Stimulated activated CD4-positive, alpha-beta T cell treated with anti-CD3 and anti-CD28 coated beads, Interleukin-1b, Interleukin-23, amount 100 ng/mL, for 1 hour (primary cell): ENCODE measurements at places on chromosomes 4 and X.

DNA sequence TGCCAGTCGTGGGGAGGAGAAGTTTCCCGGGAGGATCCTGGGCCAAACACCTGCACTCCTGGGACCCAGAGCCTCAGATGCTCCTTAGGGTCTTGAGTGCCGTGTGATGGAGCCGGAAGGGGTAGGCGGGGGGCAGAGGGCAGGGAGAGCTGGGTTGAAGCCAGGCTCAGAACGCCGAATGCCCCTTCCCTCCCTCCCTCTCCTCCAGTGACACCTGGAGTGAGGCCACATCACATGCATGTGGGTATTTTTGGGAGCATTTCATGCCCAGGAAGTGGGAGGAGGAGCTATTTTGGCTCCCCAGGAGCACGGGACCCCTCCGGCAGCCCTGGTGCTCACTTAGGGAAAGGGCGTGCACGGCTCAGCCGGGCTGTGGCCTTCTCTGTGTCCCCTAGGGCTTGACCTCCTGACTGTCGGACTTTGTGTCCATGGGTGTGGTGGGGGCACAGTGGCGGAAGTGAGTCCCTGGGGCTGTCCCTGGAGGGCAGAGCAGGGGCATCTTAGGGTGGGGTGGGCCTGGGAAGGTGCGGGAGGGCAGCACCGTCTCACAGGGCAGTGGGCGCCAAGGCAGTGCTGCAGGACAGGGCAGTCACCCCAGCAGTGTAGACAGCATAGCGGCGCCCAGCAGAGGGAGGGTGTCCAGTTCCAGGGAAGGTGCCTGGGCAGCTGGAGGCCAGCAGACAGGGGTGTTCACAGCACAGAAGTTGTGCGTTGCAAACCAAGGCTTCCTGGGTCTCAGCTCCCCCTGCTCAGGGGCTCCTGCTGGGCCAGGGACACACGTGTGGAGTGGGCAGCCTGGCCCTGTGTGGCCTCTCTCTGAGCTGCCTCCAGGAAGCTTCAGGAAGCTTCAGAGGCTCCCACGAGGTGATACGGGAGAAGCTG lies 4.9 kb upstream of the CPLX1 start:
- DNase-seq = no peak

DNA sequence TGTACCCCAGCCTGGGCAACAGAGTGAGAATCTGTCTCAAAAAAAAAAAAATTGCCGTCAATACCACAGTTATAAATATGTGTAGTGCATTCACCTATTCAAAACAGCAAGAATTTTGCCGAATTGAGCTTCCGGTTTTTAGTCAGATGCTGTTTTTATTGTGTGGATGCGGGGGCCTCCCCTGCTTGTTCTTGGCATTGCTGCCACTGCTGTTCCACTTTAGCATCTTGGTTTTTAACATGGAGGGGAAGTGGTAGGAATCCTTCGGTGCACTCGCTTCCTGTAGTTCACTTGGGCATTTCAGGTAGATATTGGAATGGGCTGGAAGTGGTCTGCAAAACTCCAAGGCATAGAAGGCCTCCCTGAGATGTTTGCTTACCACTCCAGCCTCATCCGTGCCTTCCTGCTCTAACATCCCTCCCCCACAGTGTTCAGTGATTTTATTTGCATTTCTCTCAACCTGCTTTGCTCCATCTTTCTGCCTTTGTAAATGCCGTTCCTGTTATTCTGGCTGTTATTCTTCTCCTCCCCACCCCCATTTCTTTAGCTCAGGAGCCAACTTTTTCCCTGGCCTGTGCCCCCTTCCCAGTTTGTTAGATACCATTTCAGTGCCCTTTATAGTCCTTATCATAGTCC lies 25.5 kb downstream of the MOB1B start:
- no peak for DNase-seq

DNA sequence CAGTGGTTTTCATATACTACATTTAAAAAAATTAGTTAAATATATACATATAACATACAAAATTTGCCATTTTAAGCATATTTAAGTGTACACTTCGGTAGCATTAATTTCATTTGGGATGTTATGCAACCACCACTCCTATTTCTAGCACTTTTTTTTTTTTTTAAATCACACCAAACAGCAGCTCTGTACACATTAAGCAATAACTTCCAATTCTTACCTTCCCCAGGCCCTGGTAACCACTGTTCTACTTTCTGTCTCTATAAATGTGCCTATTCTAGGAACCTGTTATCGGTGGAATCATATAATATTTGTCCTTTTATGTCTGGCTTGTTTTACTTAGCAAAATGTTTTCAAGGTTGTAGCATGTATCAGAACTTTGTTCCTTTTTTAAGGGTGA lies 39.1 kb downstream of the TMEM164 start:
- DNase-seq = no peak

DNA sequence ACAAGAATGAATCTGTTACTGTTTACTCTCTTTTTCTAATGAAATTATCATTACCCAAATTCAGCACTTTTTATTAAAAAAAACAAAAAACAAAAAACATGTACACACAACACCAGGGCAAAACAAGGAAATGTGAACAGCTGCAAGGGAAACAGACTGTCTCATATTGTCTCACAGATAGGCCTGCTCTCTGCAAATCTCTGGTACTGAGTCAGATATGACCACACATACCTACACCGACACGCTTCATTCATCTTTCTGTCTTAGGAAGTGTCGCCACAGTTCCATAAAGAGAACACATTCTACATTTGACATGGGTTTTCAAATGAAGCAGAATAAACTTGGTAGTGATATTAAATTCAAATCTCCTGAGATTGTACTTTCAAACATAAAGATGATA lies 92.2 kb upstream of the GPR34 start:
- no peak for DNase-seq

DNA sequence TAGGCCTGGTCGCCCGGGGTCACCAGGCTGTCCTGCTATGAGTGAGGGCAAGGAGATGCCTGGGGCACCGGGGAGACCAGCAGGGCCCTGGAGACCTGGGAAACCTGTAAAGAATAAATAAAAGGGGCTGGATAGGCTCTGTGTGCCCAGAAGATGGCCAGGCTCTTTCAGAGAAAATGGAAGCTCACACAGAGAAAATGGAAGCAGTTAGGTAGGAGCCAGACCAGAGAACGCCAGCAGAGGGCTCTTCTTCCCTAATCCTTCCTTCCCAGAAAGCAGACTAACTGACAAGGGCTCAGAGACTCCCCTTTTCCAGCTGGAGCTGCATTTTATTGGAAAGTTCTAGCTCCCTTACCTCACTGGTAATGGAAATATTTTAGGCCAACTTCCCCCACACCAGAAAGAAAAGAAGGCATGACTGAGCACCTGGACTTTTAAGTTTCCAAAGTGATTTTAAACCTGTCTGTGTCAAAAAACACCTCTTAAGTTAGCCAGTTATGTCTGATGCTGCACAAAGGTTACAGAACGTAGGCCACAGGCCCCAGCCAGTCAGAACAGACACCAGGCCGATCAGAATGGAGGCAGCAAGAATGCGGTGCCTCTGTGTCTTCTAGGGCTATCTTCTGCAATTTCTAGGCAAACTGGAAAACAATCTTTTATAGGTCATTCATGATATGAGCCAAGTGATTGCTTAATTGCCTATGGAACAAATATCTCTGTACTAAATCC lies 74.0 kb downstream of the ATG4A start:
- DNase-seq = no peak

DNA sequence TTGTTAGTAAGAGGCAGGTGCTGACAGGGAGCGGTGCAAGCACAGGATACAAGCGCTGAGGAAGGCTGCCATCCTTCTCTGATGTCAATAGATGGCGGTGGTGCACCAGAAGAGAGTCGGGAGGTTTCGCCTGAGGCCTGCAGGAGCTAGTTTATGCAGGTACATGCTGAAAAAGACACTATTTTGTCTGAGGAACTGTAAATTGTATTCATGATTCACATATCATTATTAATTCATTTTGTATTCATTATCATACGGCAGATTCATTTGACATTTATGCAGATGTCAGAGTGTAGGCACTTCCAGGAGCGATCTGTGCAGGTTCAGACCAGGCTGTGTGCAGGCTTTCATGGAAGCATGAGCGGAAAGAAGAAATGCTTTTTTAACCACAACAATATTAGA lies 824.0 kb downstream of the STIM2 start:
- no peak for DNase-seq

DNA sequence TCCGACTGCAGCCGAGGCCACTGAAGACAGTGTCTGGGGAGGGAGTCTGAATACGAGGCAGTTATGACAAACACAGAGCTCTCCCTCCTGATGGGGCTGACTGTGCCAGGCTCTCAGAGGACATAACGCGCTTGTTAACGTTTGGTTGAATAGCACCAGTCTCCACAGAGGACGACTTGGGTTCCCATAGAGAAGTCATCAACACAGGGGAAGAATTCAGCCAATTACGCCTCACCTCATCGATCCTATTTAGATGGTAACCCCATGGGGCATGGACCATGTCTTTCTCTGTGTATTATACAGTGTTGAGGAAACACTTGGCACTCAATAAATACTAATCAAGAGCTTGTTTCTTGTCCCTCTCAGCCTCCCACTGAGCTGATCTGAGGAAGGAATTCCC lies 642.6 kb upstream of the LCORL start:
- DNase-seq = no peak

GRCh38 chrX:7147413-7147977 lies at the start of gene STS:
STS (plus strand) TSS chrX:7147712; CDS start chrX:7253200, 105,488 bp downstream.
- DNase-seq = no peak

- no peak for DNase-seq
Observed at GRCh38 chr4:176383273-176384077, 63.7 kb downstream of the SPCS3 start.

DNA sequence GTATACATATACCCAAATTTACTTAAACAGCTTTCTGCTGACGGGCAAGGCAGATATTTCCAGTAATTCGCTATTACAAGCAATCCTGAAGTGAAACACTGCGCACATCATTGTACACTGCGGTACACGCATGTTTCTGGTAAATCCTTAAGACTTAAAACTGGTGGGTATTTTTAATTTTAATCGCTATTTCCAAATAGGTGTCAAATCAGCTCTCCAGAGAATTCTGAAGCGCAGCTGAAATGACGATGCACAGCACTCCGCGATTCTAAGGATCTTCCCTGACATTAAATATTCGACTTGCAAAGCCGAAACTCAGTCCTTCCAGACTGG lies 361 bp downstream of the TMEM128 start:
- DNase-seq = no peak

- no peak for DNase-seq
Observed at GRCh38 chrX:86002076-86002896, 45.1 kb downstream of the CHM start.

DNA sequence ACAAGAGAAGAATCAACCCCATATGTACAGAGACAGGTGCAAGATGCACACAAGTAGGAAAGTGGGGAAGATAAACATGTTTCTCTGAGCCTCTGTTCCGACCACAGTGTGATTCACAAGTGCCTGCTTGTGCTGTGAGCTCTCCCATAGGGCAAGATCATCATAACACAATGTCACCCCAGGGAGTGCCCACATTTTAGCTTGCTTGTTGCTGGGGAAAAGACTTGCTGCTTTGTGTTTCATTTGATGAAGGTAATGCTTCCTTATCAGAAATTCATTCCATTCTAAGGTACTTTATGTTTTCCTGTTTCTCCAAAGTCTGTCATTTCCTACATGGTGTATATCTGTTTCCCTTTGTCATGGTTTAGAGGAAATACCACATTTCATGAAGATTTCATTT lies 304.5 kb upstream of the DIPK2B start:
- DNase-seq = no peak

DNA sequence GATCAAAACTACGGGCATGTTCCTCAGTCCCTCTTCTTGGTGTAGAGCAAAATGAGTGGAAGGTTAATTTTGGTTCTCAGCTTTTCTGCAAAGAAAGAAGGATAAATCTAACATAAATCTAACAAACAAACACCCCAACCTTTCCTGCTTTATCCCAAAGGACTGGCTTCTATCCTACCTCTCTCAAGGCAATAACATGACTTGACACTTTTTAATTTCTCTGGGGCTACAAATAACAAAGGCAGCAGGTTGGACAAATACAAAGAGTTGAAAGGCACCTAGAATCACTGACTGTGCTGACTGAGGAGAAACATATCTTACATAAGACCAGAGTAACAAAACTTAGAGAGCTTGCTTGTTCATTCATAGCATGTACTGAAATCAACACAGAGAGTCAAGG lies 703.6 kb upstream of the PITX2 start:
- no peak for DNase-seq

DNA sequence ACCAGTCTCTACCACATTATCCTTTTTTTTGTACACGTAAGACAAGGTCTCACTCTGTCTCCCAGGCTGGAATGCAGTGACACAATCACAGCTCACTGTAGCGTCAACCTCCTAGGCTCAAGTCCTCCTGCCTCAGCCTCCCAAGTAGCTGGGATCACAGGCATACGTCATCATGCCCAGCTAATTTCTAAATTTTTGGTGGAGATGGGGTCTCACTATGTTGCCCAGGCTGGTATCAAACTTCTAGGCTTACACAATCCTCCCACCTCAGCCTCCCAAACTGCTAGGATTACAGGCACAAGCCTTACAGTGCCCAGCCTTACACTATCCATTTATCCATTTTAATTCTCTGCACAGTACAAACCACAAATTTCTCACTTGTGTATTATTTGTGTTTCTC lies 58.0 kb downstream of the CLOCK start:
- DNase-seq = no peak

DNA sequence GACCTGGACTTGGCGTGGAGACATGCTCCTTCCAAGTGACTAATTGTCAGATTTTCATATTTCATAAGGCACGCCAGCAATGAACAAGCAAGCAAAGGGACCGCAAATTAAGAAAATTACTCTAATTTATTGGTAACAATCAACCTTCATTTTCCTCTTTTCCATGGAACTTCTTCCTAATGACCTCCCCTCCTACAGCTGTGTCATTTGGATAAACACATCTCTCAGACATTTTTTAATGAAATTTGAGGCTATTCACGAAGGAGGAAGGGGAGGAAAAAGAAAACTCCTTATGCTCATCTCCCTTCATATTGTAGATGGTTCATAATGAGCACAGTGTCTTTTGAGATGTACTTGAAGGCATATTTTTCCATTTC lies 38.6 kb upstream of the TLR3 start:
- no peak for DNase-seq
